NCI-H2227 treated with DMSO at 0.1 percent for 48 hours (cell line): ENCODE measurements at places on chromosomes 3 and 15.

DNA sequence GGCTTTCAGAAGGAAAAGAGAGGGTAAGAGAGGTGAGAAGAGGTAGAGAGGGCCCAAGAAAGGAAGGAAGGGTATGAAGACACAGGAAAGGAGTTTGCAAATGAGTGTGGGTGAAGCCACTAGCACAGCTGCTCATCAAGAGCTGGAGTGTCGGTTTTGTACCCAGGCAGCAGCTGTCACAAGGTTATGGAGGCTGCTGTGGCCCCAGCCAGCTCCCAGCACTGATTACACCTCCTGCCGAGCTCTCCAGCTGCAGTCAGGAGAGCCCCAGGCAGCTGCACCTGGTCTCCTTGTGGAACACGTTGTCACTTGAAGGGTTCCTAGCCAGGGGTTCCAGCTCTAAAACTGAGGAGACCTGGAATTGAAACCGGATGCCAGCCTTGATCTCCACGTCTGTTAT is 60.4 kb upstream of the CHD2 start:
- DNase-seq: no peak

DNA sequence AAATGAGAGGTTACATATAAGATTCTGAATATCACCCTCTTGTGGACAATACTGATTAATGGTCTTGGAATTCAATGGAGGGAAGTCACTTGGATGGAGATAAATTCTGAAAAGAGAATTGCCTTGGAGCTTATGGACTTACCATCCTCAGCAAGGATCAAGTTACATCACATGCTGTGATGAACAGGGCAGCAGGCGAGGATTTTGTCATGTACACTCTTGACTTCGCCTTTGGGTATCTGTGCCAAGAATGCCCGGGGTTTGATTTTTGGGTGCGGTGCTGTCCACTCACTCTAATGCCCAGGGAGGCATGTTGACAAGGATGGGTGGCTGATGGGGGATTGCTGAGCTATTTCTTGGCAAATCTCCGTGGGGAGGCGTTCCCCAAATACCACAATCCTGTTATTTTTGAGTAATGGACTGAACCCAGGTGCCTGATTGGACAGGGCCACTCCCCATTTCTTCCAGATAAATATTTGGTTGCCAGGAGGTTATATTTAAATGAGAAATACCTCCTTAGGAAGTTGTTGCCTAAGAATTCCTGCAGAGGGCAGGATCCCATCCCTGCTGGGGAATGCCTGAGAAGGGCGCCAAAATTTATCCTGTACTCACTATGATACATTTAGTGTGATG is 96.3 kb downstream of the TPRG1 start:
- DNase-seq: no peak

- DNase-seq: no peak
These were observed 29.4 kb downstream of the GPR176 start for GRCh38 chr15:39890621-39891020.

- no peak for DNase-seq
These were observed 19.6 kb downstream of the CYFIP1 start for GRCh38 chr15:22960556-22960955.

- DNase-seq: no peak
These were observed 8.1 kb upstream of the C2CD4B start for GRCh38 chr15:62173215-62173614.

DNA sequence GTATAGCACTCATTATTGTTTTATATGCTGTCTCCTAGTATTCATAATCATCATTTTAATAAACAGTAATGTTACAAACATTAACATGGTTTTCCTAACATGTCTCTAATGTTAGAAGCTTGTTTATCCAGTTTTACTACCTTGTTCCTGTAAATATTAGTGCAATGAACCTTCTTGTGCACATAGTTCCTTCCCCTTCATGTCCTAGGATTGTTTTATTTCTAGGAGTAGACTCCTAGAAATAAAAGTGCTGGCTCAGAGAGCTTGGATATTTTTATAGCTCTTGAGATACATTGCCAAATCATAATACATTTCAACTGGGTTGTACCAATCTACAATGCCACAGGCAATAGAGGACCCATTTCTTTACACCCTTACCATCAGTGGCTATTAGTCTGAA is 161.3 kb downstream of the SV2B start:
- no peak for DNase-seq

- no peak for DNase-seq
These were observed 273.0 kb downstream of the DIPK2A start for GRCh38 chr3:144244662-144245061.

GRCh38 chr3:7720649-7721297 is 780.9 kb upstream of the LMCD1 start:
- DNase-seq: no peak

GRCh38 chr3:7518026-7518425 is 657.1 kb downstream of the GRM7 start:
- DNase-seq: no peak

- no peak for DNase-seq
These were observed 161.6 kb downstream of the ADAMTSL3 start for GRCh38 chr15:83815506-83815905.

- DNase-seq: no peak
These were observed 60.7 kb downstream of the DUT start for GRCh38 chr15:48391950-48392349.

GRCh38 chr15:89002830-89003229 is 85.4 kb upstream of the ABHD2 start:
- DNase-seq: no peak

GRCh38 chr15:45799508-45799907 is 164.7 kb downstream of the SQOR start:
- DNase-seq: no peak

GRCh38 chr3:150330174-150330573 is 77.9 kb upstream of the TSC22D2 start:
- no peak for DNase-seq
